Left colon (tissue), 2 donors: ENCODE measurements at places on chromosomes 11 and 22.

DNA sequence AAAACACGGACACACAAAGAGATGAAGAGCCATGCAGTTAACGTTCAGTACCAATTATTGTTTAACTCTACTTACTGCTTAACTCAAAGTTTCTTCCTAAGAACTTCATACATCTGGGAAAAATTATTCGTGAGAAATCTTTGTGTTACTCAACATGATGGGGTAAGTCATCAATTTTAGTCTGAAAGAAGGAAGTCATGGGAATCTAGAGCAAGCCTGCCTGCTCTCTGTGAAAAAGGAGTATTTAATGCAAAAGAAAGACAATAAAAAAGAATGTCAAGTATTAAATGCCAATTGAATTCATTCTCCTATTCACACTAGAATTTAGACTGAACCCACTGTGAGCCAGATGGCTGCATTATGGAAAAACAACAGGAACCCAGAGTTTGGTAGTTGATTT lies 16.0 kb downstream of the TMEM123 start:
- DNase-seq: no peak

- DNase-seq: no peak
These were observed 33.5 kb downstream of the CHRDL2 start for GRCh38 chr11:74697722-74698121.

DNA sequence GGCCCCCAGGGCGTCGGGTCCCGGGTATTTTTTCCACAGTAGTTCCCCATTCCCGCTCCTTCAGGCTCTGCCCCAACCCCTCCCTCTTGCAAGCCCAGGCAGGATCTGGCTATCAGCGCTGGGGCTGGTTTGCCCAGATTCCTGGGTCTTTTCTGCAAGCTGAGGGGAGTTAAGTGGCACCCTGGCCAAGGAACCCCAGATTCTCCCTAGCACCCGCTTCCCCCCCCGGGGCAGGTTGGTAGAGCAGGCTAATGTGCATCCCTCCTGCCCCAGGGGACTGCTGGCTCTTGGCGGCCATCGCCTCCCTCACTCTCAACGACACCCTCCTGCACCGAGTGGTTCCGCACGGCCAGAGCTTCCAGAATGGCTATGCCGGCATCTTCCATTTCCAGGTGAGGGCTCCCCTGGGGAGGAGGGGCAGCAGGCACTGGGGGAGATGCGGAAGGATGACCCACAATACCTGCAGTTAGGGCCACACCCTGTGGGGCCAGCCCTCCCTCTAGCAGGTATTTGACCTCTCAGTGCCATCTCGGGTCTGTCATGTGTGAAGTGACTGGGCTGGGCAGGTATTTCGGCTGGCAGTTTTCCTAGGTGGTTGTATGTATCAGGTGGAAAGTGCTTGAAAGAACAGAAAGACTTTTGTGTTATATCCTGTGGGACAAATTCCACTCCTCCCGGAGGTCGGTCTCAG lies 1.6 kb downstream of the CAPN1 start:
- peak; percentile 59 for DNase-seq

DNA sequence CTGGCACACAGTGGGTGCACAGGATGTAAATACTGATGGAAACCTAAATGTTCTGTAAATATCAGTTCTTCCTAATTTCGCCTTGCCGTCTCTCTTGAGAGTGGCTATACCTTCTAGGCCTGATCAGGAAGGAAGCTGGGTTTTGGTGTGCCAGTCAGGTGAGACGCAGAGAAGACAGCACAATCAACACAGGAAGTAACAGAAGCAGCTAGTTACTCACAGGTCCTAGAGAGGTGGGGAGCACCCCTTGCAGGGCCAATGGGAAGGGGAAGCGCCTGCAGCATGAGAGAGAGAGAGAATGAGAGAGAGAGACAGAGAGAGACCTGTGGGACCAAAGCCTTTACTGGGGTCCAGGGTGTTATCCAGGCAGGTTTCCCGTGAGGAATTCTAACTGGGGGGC lies 80.8 kb downstream of the FBLN1 start:
- no peak for DNase-seq

DNA sequence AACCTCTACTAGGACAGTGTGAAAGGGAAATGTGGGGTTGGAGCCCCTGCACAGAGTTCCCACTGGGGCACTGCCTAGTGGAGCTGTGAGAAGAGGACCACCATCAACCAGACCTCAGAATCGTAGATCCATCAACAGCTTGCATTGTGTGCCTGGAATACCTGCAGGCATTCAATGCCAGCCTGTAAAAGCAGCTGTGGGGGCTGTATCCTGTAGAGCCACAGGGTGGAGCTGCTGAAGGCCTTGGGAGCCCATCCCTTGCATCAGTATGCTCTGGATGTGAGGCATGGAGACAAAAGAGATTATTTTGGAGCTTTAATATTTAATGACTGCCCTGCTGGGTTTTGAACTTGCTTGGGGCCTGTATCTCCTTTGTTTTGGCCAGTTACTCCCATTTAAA lies 46.3 kb downstream of the PGR start:
- DNase-seq: no peak

- DNase-seq: no peak
These were observed 404.9 kb downstream of the NXPE2 start for GRCh38 chr11:115083144-115083806.

GRCh38 chr11:73320763-73321603 lies 12.9 kb downstream of the ARHGEF17 start:
- DNase-seq: no peak

DNA sequence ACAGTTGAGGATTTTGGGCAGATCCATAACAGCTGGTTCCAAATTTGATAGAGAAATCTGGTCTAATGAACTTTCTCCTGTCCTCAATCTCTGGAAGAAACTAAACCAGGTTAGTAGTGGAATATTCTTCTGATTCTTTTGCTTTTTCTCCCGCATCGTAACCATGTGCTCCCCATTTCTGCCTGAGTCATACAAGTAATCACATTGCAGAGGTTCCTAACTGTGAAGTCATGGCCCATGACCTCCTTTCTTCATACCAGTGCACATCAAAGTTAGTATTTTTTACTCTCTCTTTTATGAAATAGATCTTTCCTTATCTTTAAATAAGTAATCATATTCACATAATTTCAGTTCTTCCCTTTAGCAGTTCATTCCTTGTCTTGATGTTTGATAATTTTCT lies 249.0 kb downstream of the DYNC2H1 start:
- no peak for DNase-seq

DNA sequence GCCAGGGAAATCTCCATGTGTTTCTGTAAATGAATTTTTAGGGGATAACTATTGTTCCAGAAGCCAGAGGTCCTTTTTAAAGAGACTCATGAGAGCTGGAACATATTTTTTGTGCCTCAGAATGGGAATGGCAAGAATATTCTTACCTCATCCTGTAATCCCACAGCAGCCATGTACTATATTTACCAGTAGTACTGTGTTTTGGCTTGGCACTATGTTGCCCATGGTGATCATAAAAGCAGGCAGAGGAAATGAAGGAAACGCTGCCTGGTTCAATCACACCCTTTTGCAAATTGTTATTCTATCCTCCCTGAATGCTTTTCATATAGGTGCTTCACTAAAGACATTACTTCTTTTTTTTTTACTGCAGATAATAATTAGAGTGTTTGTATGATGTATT lies 81.0 kb downstream of the ANO3 start:
- DNase-seq: no peak

DNA sequence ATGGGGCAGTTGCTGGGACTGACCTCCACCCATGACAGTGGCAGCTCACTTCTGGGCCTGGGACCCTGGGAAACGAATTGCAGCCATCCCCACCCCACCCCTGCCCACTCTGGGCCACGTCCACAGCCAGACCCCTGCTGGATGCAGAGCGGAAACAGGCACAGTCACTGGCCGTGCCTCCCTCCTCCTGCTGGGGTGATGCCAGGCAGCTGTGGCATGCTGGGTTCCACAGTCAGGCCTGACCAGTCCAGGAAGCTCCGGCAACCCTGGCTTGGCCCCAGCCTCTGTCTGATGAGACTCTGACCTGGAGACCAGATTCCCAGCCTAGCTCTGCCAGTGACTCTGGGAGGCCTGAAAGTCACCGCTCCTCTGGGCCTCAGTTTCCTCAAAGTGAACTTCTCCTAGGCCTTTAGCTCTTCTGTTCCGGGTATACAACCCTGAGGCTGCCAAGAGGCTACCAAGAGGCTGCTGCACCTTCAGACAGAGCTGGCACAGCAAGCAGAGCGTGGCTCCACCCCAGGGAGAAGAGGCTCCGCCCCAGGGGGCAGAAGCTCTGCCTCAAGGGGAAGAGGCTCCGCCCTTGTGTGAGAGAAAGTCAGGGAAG lies 8.9 kb downstream of the SULT4A1 start:
- DNase-seq: peak; percentile 15

GRCh38 chr11:80843266-80843974 lies 1402.6 kb upstream of the TENM4 start:
- no peak for DNase-seq

DNA sequence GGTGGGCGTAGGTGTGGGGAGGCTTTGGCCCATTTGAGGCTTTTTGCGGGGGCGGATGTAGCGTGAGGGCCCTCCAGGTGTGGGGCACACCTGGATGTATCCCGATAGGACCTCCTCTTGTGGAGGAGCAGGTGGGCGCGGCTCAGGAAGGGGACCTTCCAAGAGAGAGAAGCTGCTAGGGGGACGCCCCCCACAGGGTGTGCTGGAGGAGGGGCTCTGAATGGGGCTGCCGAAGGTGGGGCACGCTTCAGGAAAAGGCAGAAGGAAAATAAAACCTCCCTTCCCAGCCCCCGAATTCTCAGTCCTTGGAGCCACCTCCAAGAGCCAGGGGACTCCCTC lies 621 bp downstream of the SGSM1 start:
- no peak for DNase-seq

GRCh38 chr11:63802637-63803414 lies 10.4 kb upstream of the SPINDOC start:
- no peak for DNase-seq

DNA sequence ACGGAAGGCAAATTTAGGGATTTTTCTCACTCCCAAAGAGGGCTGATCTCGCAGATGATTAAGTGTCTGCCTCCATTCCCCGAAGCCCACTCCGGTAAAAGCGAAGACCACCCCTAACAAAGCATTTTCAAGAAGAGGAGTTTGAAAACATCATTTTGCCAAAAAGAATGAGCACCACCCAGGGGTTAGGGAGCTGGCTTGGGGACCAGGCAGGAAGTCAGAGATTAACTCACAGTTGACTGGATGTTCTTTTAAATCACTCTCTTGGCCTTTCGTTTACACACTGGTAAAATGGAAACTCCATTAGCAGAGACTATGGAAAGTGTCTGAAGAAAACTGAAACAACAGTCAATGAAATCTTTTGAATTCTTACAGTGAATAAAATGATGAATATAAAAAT lies 7.9 kb upstream of the TRIM44 start:
- DNase-seq: no peak

DNA sequence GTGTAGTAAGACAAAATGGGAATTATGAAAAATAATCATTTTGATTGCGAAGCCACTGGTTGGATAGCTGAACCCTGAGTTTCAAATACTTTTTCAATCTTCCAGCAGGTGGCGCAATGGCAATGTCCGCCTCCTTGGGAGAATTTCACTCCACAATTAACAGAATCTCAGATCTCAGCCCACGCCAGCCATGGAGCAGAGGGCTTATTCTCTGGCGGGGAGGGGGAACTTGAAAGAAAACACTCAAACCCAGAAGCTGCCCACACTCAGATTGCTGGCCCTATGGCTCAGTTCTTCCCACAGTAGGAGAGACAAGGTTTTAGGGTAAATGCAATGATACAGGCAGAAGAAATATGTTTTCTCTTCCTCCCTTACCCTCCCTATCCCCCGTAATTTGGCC lies 38.7 kb upstream of the RCN1 start:
- DNase-seq: no peak
